ENCODE measurements at places on chromosomes 3 and 15.

- peak; percentile 46 for DNase-seq
Measured at GRCh38 chr3:112293368-112294321, at the start of gene SLC9C1. TSS of gene SLC9C1 (minus strand) at chr3:112294216. CDS start at chr3:112286791, 7,425 bp downstream.

DNA sequence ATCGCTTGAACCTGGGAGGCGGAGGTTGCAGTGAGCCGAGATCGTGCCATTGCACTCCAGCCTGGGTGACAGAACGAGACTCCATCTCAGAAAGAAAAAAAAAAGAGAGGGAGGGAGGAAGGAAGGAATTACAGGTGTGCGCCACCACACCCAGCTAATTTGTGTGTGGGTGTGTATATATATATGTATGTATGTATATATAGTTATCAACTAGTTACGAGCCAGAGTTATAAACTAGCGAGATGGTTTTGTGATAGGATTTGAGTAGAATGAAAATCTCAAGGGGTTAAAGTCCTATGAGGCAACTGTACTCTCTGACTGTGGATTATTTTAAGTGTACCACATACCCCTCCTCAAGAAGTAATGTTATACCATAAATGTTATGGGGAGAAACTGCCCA lies 50.9 kb upstream of the SIN3A start:
- DNase-seq = no peak

GRCh38 chr3:134326760-134327593 lies 47.3 kb downstream of the AMOTL2 start:
- DNase-seq = peak; percentile 99

- DNase-seq = no peak
Measured at GRCh38 chr3:58991026-58991425, 58.8 kb downstream of the CFAP20DC start.

- DNase-seq = no peak
Measured at GRCh38 chr3:23301819-23302218, 98.7 kb downstream of the UBE2E2 start.

DNA sequence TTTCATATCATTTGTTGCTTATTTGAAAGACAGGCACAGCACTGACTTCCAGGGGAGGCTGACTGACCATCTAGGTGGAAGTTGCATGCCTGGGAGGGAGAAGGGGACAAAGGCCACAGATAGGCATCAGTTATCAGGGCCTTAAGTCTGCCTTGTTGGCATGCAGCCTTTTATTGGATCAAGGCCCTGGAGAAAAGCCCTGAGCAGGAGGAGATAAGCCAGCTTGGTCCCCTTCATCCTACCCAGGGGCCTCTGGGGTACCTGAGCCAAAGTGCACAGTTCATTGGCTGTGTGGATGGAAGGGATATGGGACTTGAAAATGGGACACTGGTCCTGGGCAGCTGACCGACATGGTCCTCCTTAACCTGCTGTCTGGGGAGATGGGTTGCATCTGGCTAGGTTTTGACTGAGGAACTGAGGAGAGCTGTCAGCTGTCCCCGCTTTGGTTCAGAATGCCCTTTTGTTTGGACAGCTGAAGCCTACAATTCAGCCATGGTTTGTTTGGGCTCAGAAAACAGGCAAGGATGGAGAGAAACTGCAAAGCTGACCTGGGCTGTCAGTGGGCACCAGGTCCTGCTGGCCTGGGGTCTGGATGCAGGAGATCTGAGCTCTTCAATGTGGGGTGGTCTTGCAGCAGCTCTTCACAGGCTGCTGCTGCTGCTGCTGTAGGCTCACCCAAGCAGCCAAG lies 60.0 kb downstream of the FLNB start:
- DNase-seq = no peak

GRCh38 chr3:50411229-50411628 lies 51.9 kb upstream of the TMEM115 start:
- no peak for DNase-seq

DNA sequence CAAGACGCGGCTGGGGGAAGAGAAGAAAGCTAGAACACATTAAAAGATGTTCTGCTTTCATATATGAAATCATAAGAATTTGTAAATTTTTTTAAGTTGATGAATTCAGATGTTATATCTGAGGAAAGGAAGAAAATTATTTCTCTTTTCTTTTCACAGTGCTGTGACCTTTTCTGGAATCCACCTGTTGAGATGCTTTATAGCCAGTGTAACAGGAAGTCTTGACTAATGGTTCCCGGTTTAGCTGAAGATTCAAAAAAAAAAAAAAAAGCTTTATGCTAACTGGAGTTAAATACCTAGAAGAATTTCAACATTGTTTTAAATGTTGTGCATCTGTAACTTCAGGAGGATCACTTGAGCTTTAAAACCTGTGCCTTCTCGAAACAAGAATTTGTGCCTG lies 9.9 kb downstream of the GTPBP8 start:
- DNase-seq = no peak

DNA sequence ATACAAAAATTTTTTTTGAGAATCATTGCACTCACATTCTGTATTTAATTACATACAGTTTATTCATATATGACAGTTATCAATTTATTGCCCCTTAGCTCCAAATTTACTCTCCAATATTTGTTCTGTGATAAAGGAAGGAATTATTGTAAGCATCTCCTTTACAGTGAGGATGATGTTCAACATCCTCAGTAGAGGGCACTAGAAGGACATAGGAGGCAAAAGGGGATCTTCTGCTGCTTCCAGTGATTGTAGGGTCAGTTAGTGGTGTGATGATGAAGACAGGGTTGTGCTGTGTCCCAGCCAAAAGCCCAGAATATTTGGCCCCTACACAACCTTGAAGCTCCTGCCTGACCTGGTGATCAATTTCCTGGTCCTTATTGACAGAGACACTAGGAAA lies 89.9 kb upstream of the DCBLD2 start:
- DNase-seq = no peak

- no peak for DNase-seq
Measured at GRCh38 chr3:129838086-129838485, 55.4 kb downstream of the TMCC1 start.

- DNase-seq = no peak
Measured at GRCh38 chr3:51966922-51967383, 301 bp downstream of the PCBP4 start.

- DNase-seq = peak; percentile 69
Measured at GRCh38 chr15:90419738-90420406, 31.8 kb downstream of the IQGAP1 start.

- no peak for DNase-seq
Measured at GRCh38 chr3:172159962-172160538, 120.7 kb downstream of the FNDC3B start.

DNA sequence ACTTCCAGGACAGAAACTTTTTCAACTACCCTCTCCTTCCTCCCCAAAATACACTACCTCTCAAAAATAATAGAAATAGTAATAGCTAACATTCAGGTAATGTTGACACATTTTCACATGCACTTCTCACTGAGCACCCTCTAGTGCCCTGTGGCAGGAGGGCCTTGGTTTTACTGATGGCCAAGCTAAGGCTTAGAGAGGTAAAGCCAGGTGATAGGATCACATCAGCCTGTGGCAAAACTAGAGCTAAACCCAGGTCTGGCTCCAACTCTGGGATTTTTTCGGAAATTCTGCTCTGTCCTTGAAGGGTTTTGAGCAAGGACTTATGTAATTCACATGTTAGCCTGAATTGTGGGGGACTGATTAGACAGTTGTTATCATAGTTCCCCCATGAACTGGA lies 922 bp upstream of the TAMM41 start:
- no peak for DNase-seq

GRCh38 chr3:103992469-103992868 lies 1374.2 kb upstream of the ALCAM start:
- no peak for DNase-seq

DNA sequence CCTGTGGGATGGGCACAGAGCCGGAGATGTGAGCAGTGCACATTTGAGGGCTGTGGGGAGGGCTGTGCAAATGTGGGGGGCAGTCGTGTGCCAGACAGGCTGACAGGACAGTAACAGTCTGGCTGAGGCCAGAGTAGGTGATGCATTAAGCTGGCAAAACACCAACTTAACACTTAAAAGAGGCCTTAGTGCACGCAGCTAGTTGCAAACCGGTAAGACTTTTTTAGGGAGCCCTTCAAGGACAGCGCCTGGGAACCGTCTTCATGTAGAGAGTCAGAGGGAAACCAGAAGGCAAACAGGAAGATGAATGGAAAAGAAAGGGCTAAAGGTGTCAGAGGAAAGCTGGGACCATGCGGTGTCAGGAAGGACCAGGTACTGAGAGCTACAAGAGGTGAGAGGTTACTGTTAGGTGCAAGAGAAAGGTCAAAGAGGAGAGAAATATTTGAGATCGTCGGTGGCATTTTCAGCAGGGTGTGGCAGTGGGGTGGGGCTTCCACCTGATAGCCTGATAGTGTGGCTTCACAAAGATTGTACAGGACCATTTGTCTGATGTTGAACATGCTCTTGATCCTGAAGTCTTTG lies 30.0 kb upstream of the CHD2 start:
- DNase-seq = no peak

- no peak for DNase-seq
Measured at GRCh38 chr3:62570888-62571287, 197.5 kb upstream of the FEZF2 start.

DNA sequence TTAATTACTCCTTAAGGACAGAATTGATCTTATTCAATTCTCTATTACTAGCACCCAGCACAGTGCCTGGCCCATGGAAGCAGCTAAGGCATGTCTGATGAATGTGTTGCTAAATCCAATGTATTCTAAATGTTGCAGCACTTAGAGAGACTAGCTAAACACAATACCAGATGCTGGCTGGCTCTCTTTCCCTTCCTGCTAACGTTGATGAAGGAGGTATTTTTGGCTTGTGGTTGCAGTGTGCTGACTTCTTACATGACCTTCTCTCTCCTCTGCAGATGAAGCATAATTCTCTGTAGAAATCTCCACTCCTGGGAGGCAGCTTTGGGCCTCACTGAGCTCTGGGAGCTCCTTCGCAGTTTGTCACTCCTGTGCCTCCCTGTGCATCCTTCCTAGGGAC lies 183.6 kb downstream of the PEX5L start:
- DNase-seq = peak; percentile 20

DNA sequence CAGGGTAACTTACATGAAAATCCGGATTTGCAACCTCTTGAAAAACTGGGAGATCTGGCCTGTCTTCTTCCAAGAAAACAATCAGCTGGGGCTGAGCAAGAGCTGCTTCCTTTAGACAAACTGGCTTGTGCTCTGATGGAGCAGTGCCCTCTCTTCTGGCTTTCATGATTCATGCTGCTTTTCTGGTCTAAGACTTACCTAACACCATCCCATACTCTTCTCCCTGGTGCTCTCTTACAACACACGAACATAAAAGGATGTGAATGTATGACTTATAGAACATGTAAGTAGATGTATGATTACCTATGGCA lies 9.9 kb downstream of the TJP1 start:
- DNase-seq = no peak

DNA sequence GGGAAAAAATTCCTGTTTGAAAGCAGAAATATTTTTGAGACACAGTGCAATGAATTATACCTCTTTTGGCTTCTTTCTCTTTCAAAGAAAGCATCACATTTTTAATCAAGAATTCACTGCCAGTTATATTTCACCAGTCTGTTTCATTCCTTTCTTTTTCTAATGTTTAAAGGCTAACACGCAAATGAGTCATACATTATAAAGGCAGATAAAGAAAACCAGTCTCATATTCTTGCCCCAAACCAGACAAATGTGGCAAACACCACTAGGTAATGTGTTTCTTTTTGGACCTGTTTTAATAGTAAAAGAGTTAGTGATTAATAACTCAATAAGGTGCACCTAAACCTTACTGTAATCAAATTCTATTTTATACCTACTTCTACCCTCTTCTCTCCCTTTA lies 83.8 kb downstream of the PLOD2 start:
- DNase-seq = no peak

DNA sequence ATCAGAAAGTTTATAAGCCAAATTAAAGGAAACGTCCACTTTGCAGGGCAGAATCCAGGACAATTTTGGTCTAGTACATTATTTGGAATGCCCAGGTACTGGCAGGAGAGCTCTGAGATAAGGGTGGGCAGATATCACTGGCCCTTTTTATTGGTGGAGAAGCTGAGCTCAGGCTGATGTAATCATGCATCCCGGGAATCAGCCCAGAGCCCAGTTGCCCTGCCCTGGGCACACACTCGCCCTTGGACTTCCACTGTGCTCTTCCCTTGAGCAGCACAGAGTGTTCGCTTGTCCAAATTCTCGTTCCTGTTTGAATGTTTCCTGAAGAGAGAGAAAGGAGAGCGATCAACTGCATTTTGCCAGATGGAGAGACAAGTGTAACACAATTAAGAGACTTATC lies 3.7 kb downstream of the AQP9 start:
- DNase-seq = no peak

DNA sequence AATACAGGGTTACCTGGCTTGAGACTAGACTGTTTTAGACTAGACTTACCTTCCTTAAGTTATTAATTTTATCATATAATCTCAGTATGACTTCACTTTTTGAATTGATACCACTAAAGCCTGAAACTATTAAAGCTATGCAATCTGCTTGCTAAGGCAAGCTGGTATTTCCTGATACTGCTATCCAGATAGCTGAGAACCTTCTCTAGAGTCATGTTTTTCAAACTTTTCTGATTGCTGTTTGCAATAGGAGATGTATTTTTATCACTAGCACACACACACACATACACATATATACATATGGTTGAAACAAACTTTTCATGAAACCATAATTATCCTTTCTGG lies 9.3 kb upstream of the MAGI1 start:
- DNase-seq = no peak

DNA sequence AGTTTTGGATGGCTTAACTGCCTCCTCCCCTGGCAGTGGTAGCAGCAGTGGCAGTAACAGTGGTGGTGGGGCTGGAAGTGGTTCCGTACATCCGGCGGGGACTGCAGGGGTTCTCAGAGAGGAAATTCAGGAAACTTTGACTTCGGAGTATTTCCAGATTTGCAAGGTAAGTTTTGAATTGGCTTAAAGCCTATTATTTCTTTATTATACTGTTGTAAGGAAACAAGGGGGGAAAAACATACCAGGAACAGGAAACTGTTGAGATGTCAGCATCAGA lies 1.5 kb downstream of the STXBP5L start:
- DNase-seq = no peak

- DNase-seq = no peak
Measured at GRCh38 chr3:139944256-139944910, 9.4 kb downstream of the CLSTN2 start.

DNA sequence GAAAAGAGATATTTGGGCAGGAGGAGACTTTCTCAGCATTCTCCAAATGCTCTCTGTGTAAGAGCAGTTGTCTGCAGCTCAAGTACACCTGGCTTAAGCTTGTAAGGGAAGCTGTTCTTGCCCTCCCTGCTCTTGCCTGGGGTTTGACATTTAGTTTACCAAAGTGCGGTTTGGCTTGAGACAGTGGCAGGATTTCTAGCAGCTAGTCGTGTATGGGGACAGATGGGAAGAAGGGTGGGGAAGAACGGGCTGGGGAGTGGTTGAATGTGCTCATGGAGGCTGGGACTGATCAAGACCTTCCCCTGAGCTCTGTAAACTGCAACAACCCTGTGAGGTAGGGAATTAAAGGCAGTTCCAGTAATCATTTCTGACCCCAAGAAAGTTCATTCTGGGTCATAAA lies 39.8 kb downstream of the SQOR start:
- no peak for DNase-seq

DNA sequence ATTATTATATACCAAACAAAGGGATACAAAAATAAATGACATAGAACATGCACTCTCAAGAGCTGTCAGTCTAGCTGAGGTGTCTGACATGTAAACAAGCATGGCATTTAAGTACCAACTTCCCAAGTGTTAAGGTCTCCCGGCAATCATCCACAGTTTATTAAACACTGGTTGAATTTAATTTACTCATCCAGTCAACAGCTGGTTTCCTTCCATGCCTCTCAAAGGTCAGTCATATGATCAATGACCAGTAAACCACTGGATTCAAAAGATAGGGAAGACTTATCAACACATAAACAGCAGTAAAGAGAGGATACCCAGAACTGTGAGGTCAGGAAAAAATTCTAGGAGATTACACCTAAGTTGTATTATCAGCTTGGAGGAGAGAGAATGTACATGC lies 80.4 kb downstream of the ADAM10 start:
- no peak for DNase-seq

Data from fibroblast of skin of left biceps (primary cell).